NCI-H1436 (cell line): ENCODE measurements at places on chromosomes 3 and 15.
A peak's percentile ranks its signal among the peaks of the same experiment; 100 is the strongest.

DNA sequence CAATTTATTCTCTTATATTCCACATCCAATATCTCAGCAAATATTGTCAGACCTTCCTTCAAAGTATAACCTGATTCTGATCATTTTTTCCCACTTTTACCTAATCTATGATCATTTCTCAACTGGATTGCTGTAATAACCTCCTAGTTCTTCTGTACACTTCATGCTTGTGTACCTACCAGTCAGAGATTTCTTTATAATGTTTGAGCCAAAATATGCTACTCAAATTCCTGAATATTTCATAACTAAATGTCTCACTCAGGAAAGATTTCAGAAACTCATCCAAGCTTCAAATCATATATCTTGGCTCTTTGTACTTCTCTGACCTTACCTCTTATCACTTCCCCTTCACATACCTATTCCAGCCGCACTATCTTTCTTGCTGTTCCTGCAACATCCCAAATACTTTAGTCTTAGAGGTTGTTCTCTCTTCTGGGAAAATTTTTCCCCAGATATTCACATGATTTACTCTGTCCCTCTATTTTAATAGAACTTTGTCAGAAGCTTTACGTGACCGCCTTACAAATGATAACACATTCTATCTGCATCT lies 20.0 kb downstream of the BCHE start:
- no peak for DNase-seq

GRCh38 chr15:90459368-90459767 lies 70.4 kb upstream of the CRTC3 start:
- DNase-seq = no peak

DNA sequence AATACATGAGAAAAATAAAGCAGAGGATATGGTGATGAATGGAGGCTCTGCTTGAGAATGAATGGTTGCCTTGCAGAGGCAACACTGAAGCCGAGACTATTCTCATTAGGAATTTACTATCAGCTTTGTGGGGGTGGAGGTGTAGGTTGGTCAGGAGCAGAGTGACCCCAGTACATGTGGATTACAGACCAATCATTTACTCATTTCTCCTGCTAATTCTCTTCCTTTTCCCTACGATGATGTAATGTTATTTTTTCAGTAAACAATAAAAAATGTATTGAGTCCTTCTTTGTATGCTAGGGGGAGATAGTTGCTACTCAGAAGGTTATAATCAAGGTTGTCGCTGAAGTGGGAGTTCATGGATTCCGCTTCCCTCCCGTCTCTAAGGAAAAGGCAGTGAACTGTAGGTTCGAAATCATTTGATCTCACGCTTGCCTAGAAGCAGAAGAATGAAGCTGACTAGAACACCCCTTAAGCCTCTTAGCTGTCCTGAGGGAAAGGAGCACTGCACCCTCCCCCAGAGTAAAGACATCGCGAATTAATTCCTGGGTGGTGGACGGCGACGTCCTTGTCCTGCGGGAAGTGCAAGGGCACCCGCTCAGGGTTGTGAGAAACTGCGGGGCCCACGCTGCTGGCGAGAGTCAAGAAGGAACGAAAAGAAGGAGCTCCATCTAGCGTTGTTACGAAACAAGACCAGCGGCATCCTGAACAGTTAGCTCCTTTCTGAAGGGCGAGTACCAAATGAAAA lies 213.2 kb upstream of the PFN2 start:
- peak; percentile 81 for DNase-seq

DNA sequence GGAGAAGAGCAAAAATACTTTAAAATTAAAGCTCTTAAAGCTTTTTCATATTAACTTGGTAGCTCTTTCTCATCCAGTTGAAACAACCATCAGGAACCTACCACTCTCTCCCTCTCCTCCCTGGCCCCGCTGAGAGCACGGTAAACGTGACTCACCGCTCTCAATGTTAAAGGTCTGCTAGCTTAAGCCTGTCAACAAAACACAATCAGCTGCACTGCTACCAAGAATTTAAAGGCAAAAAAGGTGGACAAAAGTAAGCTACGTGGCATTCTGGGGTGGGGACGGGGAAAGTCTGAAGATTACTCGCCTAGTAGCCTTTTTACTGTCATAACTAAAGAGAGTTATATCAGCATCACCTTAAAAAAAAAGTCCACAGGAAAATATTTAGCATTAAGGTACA lies 8.4 kb upstream of the GP5 start:
- DNase-seq = no peak

GRCh38 chr3:41808152-41808551 lies 153.8 kb downstream of the ULK4 start:
- DNase-seq = no peak

GRCh38 chr3:126912027-126912422 lies 70.9 kb upstream of the PLXNA1 start:
- no peak for DNase-seq

GRCh38 chr3:55795746-55796145 lies 308.6 kb upstream of the WNT5A start:
- no peak for DNase-seq

- DNase-seq = no peak
Measured at GRCh38 chr15:66864871-66865281, 162.8 kb downstream of the SMAD6 start.

GRCh38 chr3:31668242-31668641 lies 135.5 kb downstream of the STT3B start:
- no peak for DNase-seq

DNA sequence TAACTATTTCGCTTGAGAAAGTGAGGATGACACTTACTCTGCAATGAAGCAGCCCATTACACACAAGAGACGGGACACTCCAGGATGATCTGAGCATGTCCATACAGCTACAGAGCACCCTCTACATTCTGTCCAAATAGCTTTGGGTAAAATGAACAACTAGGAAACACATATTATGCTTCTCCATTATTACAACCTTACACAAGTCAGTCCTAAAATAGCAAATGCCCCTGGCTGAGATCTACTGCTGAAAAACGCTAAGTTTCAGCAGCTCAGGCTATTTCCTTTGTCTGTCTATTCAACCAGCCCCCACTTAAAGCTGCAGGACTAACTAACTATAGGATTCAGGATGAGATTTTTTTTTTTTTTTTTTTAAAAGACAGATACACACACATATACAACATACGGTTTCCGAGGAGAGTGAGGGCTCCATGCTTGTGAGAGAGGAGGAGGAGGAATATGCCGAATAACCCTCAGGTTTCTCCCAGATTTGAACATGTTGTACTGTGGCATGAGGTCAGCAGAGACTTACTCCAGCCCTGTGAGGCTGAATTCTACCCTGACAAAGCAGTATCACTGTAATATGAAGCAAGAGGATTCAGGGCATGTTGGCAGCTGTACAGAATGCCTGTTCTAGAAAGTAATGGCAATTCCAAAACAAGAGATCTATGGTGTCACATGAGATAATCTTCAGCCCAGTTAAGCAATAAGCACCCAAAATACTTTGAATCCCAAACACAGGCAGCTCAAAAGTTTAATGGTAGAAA lies 117.3 kb upstream of the PLXND1 start:
- no peak for DNase-seq
